Activated CD8-positive, alpha-beta memory T cell treated with anti-CD3 and anti-CD28 coated beads for 48 hours (primary cell): ENCODE measurements at places on chromosomes 16 and 17.

DNA sequence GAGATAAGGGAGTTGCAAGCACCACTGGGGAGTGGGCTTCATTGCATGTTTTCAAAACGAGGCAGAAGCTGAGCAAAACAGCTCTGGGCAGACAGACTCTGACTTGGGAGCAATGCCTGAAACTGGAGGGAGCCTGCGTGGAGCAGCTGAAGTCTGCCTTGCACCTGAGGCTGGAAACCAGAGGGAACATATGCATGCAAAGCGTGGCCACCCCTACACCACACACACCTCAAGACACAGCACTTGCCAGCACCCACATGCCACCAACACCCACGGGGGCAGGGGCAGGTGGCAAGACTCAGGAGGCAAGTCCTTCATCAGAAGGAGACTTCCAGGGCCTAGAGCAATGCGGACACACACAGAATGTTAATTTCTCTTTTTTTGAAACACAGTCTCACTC is 45.8 kb downstream of the COTL1 start:
- DNase-seq: no peak

DNA sequence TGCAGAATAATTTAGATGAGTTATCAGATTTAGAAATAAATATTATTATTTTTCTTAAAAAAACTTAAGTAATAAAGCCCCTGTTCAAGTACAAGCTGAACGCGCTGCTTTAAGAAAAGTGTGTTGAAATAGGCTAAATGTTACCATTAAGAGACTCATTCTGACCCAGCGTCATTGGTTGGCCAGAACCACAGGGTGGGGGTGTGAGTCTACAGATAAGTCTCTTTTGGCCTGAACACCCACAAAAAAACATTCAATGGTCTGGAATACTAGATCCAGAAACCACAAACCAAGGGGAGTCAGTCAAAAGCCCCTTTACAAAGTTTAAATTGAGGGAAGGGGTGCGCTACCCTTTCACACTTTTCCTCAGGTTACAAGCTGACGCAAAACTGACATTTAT is 776.1 kb downstream of the KCNJ2 start:
- DNase-seq: no peak

DNA sequence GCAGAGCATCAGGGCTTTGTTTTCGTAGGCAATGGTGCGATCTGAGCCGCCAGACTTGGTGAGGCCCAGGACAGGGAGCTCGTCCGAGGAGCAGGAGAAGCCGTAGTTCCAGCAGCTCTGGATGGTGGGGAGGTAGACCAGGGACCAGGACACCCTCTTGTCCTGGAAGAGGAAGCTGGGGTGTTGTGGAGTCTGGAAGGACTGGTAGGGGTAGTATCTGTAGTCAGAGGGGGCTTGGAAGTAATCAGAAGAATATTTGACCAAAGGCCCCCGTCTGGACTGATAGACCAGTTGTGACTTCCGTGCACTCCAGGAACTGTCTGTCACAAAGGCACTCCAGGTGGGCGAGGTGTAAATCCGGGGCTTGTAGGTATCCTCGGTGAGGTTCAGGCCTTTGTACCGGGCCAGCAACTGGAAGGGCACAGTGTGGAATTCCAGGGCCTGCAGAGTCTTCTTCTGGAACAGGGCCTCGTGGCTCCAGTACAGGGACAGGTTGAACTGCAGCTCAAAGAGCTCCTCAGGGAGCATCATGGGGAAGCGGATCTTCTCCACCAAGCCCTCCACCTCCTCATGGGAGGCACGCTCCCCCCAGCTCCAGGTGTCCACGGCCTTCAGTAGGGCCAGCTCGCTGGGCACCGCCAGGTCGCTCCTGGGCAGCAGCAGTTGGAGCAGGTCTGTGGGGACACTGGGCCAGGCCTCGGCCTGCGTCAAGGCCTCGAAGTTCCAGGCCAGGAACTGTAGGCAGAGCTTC is 7.8 kb downstream of the LGALS3BP start:
- DNase-seq: no peak

GRCh38 chr17:50976951-50977472 is 110.9 kb upstream of the TOB1 start:
- DNase-seq: no peak

DNA sequence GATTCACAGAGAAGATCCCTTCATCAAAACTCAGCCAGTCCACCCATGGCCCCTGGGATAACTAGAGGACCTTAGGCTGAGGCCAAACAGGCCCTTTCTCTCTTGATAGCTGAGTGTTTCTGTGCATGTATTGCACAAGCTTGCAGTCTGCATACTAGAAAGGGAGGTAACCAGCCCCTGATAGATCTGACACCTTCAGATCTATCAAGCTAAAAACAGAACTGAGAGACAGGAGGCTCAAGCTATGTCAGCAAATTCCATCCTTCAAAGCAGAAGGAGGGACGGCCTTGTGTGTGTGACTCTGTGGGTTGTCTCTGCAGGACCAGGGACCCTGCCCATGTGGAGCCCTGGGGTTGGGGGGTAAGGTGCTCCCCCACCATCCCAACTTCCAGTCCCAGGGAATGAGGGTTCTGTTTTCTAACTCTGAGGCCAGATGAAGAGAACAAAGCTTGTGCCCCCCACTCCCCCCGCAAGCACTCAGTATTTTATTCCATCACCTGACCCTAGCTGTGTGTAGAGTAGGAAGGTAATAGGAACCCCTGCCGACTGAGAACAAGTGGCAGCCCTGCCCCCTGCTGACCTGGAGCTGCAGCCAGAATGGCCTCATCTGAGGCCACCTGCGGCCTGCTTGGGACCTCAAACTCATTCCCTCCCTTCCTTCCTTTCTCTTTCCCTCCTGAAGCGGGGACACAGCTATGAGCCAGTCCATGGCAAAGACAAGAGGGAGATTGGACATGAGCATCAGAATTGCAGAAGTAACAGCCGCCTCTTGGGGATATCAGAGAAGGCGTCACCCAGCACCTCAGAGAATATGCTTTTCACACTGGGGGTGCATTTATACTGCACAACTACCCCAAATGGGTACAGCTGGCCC is 63.8 kb downstream of the SMPD3 start:
- DNase-seq: no peak

- DNase-seq: no peak
Measured at GRCh38 chr17:53627511-53627910, 195.2 kb upstream of the KIF2B start.

DNA sequence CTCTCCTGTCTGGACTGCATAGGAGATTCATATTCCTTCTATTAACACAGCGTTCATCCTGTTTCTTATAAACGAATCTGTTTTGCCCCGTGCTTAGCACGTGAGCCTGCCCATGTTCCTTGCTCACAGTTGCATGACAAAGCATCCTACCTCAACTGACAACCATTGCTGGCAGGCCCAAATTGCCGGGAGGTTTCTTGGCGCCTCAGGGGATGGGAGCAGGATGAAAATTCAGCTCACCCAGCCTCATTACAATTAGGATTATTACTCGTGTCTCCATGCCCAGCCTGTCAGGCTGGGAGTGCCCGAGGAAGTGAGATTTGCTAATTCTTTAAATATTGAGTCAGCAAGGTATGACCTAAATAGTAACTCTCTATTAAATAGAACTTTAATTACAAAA is 36.7 kb upstream of the HELZ start:
- DNase-seq: no peak

DNA sequence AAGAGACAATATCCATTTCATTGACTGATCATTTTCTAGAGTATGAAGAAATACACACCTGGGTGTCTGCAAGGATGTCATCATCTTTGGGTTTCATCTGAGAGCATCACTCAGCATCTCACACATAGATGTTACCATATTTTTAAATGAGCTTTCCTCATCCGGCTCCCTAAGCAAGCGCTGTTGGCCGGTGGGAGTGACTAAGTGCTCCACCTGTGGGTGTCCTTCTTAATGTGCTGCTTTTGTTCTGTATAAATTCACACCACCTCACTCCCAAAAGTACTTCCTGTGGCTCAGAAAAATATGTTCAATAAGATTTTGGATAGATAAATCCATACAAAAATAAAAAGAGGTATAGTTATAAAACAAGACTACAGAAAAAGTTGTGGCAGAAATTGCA is 7.4 kb downstream of the SSTR2 start:
- DNase-seq: no peak

DNA sequence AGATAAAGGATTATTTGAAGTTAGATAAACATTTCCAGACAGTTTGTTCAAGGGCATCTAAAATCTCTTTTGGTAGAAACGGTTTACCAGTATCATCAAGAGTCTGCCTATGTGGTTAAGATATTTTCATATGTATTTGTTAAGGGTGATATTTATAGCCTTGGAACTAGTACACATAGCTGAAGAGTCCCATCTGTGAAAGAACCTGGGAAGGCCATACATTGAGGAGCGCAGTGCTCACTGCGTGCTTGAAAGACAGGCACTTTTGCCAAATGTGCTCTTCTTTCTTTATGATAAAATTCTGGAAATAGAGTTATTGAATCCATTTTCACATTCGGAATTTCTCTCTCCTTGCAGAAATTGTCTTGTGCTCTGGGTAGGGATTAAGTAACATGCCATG is 7.7 kb downstream of the IGSF6 start:
- DNase-seq: no peak

DNA sequence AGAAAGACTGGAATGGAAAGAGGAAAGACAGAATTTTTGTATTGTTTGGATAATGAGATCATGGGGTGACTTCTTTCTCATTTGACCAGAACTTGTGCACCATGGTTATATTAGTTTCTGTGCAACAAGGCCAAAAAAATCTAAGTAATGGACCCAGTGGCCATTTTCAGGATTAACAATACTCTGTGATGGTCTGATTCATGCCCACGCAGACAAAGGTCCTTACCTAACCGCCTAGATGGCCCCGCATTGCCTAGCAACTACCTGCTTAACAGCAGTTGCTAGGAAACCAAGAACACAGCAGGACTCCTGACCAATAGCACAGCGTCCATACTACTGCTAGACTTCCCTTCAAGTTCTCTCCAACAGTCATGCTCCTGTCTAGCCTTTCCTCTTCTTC is 22.4 kb downstream of the MIS12 start:
- DNase-seq: no peak

- no peak for DNase-seq
Measured at GRCh38 chr16:4631444-4631843, 6.8 kb downstream of the MGRN1 start.

DNA sequence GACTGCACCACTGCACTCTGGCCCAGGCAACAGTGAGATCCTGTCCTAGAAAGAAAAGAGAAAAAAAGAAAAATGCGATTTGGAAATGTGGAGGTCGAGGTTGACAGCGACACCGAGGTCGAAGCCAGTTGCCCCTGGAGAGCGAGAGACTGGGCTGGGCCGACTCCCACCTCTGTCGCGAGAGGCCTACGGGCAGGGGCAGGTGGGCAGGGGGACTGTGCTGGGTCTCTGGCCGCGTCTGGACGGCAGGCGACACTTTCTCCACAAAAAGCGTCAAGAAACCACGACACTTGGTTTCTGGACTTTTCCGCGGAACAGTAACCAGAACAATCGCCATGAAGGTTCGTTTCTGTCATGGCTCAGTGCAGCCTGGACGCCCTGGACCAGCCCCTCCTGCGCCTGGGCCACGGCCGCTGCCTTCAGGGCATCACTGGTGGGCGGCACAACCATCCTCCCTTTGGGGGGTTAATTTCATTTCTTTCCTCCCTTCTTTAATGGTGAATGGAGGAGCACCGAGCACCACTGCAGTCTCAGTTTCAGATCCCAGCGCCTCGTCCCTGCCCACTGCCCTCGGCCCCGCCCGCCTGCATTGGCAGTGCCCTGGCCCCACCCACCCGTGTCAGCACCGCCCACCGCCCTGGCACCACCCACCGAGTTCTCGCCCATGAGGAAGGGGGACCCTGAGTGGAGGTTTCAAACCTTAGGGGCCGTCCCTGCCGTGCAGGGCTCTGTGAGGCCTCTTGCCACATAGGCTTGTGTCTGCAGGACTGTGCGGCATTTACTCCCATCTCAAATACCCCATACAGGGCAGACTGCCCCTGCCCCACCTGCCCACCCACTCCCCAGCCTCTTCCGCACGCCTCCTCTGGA is 18.5 kb upstream of the CDH15 start:
- DNase-seq: no peak

GRCh38 chr17:81118308-81119221 is 46.7 kb upstream of the PVALEF start:
- no peak for DNase-seq

GRCh38 chr16:81481207-81481821 is 36.7 kb downstream of the CMIP start:
- DNase-seq: no peak
